GM19239 (cell line): ENCODE measurements at places on chromosomes 13 and 19.
A peak's percentile ranks its signal among the peaks of the same experiment; 100 is the strongest.

DNA sequence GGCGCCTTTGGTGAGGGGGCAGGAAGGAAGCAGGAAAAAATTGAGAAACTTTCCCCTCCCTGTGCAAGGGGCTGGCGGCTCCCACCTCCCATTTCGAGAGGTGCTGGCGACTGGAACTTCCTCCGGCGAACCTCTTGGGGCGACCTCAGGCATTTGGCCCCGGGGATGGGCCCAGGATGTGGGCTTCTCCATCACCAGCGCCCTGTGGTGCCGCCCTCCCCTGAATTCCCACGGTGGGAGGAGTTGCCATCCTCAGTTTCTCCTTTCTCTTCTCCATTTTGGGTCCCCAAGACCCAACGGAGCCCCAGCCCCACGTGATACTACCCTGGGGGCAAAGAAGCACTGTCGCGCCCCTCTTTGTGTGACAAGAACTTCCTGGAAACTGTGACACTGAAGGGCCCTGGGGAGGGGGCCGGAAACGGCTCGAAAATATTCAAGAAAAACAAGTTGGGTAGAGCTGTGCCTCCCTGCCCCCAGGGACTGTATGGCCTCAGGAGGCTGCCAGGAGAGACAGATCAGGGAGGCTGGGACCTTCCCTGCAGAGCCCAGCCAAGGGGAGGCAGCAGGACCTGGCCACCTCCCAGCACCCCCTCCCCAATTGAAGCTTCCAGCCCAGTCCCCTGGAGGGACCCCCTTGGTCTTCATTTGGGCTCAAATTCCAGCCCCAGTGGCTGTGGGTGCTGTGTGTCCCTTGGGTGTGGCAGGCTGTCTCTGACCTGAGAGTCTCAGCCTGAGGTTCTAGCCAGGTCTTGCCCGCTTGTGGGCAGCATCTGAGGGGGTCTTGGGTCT is 16.2 kb upstream of the AP1M2 start:
- peak; percentile 50 for DNase-seq

DNA sequence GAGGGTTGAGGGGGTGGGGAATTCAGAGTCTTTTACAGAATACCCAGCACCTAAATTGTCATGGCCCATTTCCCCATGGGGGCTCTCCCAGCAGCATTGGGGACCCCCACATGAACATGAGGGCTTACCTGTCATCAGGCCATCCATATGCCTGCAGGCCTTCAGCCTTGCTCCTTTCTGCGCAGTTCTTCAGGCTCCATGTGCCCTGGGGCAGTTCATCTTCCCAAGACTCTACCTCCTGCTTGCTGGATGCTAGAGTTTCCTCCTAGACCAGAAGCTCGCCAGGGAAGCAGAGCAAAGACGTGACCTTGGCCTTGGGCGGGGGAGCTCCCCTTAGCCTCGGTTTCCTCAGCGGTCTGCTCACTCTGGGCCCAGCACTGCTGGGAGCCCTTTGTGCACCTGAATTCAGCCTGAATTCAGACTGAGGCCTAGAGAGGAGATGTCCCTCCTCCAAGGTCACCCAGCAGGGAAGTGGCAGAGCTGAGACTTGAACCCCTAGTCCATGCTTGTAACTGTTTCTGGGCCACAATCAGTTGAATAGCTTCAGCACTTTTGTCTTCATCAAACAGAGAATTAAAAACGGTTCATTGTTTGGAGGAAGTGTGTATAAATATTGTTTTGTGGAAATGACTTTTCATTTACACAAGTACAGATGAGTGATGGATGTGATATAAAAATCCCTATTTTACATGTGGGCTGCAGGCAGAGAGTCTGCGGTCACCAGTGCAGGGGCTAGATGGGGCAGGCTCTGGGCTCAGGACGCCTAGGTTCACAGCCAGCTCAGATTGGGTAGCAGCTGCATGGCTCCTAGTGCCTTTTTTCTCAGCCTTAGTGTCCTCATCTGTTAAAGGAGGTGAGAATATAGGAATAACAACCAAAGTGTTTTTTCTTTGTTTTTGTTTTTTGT is 9.5 kb downstream of the PPP5C start:
- DNase-seq = no peak

GRCh38 chr13:39462428-39462827 is 140.6 kb downstream of the LHFPL6 start:
- no peak for DNase-seq

- peak; percentile 7 for DNase-seq
Observed at GRCh38 chr19:52138278-52138982, 1.3 kb downstream of the ZNF616 start.

DNA sequence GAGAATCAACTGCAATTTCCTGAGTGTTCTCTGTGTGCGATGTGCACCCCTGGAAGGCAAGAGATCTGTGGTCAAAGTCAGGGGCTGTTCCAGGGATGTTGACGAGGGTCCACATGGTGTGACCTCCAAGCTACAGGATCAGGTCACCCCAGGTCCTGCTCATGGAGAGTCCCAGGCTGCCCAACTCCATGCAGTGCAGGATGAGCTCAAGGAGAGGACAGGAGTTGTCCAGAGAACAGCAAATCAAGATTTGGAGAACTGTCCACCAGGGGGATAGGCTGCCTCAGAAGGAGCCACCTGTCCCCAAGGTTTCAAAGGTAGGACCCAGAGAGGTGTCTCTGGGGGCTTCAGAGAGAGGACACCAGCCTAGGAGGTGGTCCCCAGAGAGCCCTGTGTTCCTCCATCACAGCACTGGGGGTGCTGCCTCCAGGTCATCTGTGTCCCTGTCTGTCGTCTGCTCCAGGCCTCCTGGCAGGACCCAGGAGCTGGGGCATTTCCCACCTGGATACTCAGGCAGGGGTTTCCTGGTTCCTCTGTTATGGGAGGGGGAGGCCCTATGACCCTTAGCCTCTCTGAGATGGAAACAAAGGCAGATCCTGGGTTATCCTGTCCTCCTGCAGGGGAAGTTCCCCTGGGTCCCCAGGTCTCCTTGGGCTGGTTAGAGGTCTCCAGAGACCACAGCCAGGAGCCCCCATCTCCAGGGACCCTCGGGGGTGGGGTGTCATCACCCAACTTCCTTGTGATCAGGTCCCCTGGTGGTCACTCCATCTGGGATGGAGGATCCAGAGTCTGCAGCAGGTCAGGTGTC is 2.1 kb upstream of the CEACAM7 start:
- DNase-seq = no peak

- no peak for DNase-seq
Observed at GRCh38 chr19:50322931-50323781, 6.0 kb downstream of the KCNC3 start.
